ENCODE measurements at places on chromosomes 3 and 15.

- DNase-seq: no peak
Observed at GRCh38 chr3:193902607-193903511, 233.1 kb upstream of the HES1 start.

DNA sequence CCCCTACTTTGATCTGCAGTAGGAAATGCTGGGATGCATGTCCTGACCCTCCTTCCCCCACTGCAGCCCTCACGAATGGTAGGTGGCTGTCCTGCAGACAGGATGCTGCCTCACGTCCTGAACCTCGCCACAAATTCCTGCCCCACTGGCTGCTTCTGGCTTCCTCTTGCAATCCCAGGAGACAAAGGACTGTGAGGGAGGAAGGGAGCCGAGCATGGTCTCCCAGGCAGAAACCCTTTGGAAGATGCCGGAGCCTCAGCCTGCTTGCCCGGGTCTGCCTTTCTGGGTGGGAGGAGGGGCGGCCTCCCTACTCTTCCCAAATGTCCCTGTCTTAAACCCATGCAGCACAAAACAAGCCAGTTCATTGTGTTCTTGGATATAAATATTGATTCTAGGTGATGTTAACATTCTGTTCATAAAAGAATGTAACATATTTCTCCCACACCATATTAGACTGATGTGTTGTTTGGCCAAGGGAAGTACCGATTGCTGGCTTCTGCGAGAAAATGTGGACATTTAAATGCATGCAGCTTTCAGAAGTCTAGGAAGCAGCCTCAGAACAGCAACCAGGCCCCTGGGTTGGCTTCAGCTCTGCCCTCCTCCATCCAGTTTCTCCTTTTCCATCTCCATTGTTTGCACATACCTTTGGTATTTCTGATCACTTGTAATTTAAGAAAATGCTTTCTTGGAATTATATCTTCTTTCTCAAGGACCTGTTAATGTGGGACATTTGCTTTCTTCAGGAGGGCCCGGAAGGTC, 75.3 kb downstream of the HMG20A start:
- DNase-seq: peak; percentile 43

DNA sequence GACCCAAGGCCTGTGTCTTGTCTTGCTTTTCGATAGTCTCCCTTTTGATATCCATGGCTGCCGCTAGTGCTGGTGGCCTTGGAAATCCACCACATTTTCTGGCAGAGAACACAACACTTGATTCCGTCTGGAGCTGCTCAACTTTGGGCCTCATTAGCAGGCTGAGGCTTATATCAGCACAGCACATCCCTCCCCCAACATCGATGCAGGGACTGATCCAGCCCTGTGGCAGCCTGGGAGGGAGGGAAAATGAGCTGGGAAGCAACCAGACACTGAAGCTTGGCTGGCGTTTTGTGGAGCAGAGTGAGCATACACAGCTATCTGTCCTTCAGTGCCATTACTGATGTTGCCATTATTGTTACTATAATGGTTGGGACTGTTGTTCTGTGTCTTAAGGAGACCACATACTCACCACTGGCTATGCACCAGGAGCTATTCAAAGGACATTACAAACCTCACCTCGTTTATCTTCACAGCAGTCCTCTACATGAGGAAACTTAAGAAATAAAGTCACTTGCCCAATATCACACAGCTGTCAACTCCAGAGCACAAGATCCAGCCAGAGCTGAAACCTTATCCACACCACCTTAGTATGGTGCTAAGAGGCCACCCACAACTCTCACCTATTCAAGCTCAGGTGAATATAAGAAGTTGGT, 102.9 kb downstream of the SUCLG2 start:
- DNase-seq: no peak

- no peak for DNase-seq
Observed at GRCh38 chr15:77967798-77968197, 109.7 kb downstream of the TBC1D2B start.

DNA sequence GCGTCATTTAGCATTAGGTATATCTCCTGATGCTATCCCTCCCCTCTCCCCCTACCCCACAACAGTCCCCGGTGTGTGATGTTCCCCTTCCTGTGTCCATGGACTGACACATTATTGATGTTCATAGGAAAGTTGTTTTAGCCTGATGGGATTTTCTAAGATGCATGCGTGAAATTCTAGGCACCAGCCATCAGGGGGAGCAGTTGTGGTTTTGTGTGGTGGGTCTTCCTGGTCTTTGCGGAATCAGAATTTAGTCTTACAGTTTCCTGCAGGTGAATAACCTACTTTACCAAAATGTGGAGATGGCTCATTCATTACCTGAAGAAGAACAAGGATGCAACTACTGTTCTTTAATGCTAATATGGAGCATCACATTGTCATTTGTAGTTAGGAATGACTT, 455.0 kb upstream of the THBS1 start:
- DNase-seq: peak; percentile 68

- DNase-seq: no peak
Observed at GRCh38 chr3:13289771-13290285, 130.3 kb downstream of the NUP210 start.

DNA sequence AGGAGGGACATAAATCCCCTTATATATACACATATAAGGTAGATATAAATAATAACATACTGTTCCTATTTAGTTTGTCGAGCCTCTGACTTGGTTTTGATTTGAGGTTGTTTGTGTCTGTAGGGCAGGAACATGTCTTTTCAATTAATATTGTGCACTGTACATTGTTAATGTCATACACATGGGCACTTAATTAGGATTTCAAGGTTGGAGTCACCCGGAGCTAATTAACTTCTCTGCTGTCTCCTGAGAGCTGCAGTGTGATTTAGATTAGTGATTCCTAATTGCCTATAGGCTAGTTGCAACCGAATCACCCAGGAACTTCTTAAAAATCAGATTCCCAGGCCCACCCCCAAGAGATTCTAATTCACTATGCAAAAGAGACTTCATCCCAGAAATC, 50.4 kb upstream of the FILIP1L start:
- DNase-seq: no peak

- DNase-seq: no peak
Observed at GRCh38 chr3:127299276-127299675, 11.4 kb upstream of the PRR20G start.

- peak; percentile 89 for DNase-seq
Observed at GRCh38 chr3:8840556-8840955, 71.1 kb upstream of the OXTR start.

DNA sequence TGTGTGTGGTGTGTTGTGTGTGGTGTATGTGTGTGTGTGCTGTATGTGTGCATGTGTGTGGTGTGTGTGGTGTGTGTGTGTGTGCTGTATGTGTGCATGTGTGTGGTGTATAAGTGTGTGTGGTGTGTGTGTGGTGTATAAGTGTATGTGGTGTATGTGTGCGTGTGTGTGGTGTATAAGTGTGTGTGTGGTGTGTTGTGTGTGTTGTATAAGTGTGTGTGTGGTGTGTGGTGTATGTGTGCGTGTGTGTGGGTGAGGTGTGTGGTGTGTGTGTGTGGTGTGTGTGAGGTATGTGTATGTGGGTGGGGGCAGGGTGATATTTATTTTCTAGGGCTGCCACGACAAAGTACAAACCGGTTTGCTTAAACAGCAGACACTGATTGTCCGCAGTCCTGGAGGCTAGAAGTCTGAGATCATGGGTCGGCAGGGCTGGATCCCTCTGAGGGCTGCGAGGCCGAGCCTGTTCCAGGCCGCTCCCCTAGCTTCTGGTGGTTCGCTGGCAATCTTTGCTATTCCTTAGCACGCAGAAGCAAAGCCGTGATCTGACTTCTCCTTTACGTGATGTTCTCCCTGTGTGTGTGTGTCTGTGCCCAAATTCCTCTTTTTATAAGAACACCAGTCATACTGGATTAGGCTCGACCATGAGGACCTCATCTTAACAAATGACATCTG, 160.2 kb downstream of the XXYLT1 start:
- no peak for DNase-seq

DNA sequence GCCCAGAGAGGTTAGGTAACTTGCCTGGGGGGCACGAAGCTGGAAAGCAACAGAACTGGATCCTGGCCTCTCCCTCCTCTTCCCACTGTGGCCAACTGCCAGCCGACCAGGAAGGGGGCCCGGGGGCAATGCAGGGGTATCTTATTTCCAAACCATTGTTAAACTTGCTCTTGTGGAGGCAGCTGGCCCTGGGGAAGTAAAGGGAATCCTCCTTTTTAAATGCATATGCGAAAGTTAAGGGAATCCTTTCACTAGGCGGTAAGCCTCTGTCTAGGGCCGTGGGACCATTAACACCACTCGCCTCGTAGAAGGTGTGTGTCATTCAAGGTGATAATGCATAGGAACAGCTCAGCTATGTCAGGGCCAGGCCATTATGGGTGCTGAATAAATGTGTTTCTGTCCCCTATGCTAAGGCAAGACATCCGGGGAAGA, 68.6 kb downstream of the ST6GAL1 start:
- no peak for DNase-seq

- DNase-seq: peak; percentile 68
Observed at GRCh38 chr3:42214565-42215283, 51.3 kb downstream of the CCK start.

DNA sequence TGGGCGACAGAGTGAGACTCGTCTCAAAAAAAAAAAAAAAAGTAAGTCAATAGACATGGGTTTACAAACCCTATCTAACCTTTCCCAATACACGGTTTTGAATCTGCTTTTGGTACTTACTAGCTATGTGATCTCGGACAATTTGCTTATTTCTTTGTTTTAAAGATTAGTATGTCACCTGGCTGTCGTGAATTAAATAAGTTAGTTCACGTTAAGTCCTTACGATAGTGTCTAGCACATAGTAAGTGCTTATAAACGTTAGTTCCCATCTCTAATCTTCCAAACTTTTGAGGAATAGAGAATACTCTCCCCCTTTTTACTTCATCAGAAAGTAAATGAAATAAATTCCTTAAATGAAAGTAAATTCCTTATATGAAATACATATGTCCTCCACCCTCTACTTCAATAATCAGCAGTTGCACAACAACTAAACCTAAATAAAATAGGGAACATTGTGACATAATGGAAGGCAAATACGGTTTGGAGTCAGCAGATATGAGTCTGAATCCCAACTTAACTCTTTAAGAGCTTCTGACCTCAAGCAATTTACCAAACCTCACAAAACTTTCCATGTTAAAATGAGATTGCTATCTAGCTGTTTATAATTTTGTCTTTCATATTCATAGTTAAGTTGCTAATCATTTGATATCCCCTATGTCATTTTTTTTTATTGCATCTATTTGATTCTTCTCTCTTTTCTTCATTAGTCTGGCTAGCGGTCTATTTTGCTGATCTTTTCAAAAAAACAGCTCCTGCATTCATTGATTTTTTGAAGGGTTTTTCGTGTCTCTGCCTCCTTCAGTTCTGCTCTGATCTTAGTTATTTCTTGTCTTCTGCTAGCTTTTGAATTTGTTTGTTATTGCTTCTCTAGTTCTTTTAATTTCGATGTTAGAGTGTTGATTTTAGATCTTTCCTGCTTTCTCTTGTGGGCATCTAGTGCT, 134.6 kb downstream of the PEAK1 start:
- no peak for DNase-seq

GRCh38 chr3:138112362-138112761, 3.0 kb downstream of the DZIP1L start:
- no peak for DNase-seq

DNA sequence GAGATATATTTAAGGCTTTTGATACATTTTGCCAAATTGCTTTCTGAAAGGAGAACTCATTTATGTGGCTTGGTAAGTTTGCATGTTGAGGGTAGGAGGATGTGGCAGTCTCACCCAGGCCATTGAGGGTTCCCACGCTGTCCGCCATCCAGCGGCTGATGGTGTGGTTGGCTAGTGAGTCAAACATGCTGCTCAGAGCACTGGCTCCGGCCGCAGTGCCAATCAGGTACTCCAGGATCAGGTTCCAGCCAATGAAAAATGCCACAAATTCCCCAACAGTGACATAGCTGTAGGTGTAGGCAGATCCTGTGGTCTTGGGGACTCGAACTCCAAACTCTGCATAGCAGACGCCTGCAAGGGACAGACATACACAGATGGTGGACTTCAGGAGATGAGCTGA, 82.3 kb downstream of the CLDN11 start:
- DNase-seq: no peak

GRCh38 chr3:187491371-187491770, 123.2 kb downstream of the RTP4 start:
- DNase-seq: no peak

GRCh38 chr3:25170021-25170420, 258.0 kb upstream of the RARB start:
- no peak for DNase-seq

DNA sequence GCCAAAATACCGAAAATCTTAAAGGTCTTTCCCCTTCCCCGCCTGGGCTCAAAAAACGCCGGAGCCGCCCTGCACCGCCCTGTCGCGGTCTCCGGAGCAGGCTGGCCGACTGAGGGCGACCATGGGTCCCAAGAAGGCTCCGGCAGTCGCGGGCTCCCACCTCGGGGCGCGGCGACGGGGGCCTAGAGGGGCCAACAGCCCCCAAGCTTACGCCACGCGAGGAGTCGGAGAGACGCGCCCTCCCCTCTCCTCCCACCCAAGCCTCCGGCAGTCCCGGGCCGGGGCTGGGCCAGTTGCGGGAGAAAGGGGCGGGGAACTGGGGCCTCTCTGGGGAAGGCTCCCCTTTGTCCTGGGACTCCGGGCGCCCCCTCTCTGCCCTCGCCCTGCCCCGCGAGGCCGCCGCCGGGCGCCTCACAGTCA, 69.2 kb downstream of the GOLGA8B start:
- no peak for DNase-seq

DNA sequence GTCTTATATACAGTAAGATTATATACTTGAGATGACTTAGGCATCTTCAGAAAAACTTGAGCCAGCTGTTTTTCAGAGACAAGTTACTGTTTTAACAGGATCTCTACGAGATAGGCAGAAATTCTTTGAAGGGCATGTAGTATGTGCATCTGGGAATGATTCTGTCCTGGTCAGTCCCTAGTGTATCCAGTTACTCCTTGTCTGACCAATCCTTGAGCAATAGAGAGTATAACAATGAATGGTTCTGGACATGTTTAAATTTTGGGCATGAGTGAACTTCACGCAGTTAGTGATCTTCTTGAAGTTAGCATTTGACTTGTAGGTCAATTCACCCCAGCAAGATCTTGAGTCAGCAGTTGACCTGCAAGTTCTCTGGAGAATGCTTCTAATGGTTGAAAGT, 24.7 kb upstream of the HHLA2 start:
- no peak for DNase-seq

DNA sequence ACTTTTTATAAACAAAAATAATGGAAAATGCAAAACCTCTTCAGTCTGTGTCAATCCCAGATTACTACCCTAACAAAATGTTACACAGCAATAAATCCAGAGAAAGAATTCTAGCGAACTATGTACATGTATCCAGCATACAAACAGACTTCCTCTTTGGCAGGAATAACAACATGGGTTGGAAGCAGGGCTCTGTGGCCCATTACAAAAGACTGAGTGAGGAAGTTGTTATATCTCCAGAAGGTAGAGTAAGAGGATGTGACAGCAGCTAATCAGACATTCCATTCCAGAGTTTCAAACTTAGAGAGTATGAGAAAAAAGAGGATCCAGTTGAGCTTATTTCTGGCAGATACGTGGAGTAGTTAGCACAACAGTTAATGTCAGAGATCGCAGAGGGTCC, 294.0 kb upstream of the PLSCR5 start:
- DNase-seq: no peak

Measured in IMR-90 (cell line).